Stimulated activated CD4-positive, alpha-beta T cell treated with anti-CD3 and anti-CD28 coated beads, TNF-alpha, amount 100 ng/mL, for 48 hours (primary cell): ENCODE measurements at places on chromosomes 11 and 22.

GRCh38 chr11:64867748-64868462, 10.5 kb downstream of the EHD1 start:
- no peak for DNase-seq

GRCh38 chr11:134506046-134506445, 94.0 kb upstream of the B3GAT1 start:
- DNase-seq: no peak

GRCh38 chr11:1763336-1763795, 361 bp downstream of the CTSD start:
- DNase-seq: no peak

GRCh38 chr22:44068422-44069191, 44.5 kb downstream of the PARVB start:
- DNase-seq: no peak

- no peak for DNase-seq
Measured at GRCh38 chr11:44936951-44937543, 13.6 kb downstream of the TP53I11 start.

DNA sequence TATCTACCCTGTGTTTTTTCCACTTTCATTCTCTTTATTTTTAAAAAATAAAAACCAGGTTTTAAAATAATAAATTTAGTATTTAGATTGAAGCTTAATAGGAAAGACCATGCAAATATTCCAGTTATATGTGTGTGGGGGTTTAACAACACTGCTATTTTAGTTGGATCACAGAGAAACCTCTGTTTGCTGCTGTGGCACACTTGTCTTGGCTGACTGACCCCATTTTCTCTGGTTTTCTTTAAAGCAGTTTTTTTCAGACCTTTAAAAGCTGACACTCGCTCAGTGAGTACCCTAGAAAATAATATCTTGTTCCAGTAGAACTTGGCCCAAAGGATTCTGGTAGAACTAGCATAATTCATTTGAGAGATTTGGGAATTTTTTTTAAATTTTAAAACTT, 31.6 kb downstream of the ACER3 start:
- DNase-seq: no peak

DNA sequence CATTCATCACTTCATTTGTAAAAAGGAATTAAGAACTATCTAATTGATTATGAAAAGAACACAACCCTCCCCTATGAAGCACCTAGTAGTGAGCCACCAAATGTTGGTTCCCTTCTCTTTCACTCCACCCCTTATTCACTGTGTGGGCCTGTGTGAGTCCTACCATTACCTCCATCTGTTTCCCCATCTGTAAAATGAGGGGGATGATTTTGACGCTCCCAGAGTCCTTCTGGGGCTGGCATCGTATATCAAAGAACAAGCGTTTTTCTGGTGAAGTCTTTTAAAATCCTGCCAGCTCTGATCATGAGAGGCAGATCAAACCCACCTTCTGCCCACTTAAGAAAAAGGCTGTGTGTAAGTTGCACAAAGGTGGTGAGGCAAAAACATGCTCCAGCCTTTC, 96.6 kb upstream of the SEZ6L start:
- DNase-seq: no peak
